Posterior vena cava (tissue), 2 donors: ENCODE measurements at places on chromosomes 5 and 9.

DNA sequence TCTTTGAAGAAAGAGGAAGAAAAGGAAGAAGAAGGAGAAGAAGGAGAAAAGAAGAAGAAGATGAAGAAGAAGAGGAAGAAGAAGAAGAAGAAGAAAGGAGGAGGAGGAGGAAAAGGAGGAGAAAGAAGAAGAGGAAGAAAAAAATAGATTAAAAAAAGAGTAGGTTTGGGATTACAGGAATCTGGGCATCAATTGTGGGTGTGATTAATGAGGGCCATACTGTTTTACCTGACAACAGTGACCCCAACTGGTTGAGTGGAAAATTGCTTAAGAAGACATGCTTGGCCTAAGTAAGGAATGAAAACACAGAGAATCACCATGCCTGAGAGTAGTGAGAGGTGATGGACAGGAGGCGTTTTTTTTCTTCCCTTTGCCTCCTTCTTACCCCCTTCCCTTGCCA is 114.6 kb downstream of the FAM170A start:
- no peak for DNase-seq

GRCh38 chr5:115363879-115364278 is 67.4 kb upstream of the CCDC112 start:
- no peak for DNase-seq

- no peak for DNase-seq
Observed at GRCh38 chr9:137173796-137174664, 2.2 kb upstream of the TMEM210 start.

GRCh38 chr5:141806626-141807025 is 71.6 kb downstream of the PCDH1 start:
- no peak for DNase-seq

GRCh38 chr9:81849631-81850259 is 78.5 kb upstream of the SPATA31D4 start:
- no peak for DNase-seq
